Thyroid gland (tissue), 4 donors: ENCODE measurements at places on chromosomes 2 and 18. TPM values are rescaled to one million over a fixed set of nuclear protein-coding genes. Genes with fewer than 3 reads are reported as not detected.

Gene RIT2
- not detected for total RNA-seq

GRCh38 chr2:239194731-239195317, 206.0 kb downstream of the HDAC4 start:
- DNase-seq: no peak

- DNase-seq: no peak
Observed at GRCh38 chr2:49459314-49459993, 305.1 kb upstream of the FSHR start.

GRCh38 chr2:64491426-64491825, 32.7 kb upstream of the AFTPH start:
- DNase-seq: no peak

Gene EIF2AK3
- total RNA-seq: 52.1 TPM

Gene PIGN
- 84.9 TPM for total RNA-seq

GRCh38 chr2:156565066-156565710, 129.0 kb downstream of the GPD2 start:
- DNase-seq: no peak

Gene G6PC2
- 0.29 TPM for total RNA-seq

DNA sequence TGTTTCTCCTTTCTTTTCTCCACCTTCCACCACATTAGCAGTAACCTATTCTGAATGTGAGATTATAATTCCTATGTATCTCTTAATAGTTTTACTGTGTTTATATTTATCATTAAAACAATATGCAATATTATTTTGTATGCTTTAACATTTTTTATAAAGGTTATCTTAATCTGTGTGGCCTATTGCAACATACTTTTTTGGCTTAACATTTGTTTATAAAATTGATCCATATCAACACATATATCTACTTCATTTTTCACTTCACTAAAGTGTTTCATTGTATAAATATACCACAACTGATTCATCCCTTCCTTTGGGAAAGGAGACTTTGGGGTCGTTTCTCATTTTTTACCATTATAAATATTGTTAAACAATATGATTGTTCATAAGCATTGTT, 48.6 kb downstream of the ATP9B start:
- DNase-seq: no peak

DNA sequence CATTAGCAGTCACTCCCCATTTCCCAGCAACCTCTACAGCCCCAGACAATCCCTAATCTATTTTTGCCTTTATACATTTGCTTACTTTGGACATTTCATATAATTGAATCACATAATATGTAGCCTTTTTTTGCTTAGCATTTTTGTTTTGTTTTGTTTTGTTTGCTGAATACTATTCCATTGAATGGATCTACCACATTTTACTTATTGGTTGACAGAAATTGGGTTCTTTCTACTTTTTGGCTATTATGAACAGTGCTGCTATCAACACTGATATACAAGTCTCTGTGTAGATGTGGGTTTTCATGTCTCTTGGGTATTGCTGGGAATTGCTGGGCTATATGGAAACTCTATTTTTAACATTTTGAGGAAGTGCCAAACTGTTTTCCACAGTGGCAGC, 7.6 kb downstream of the PTPN18 start:
- no peak for DNase-seq

Gene GREB1L
- total RNA-seq: 43.5 TPM

- DNase-seq: no peak
Observed at GRCh38 chr2:225113371-225114015, 71.2 kb upstream of the DOCK10 start.

- no peak for DNase-seq
Observed at GRCh38 chr2:57044931-57045635, 861.3 kb downstream of the CCDC85A start.

DNA sequence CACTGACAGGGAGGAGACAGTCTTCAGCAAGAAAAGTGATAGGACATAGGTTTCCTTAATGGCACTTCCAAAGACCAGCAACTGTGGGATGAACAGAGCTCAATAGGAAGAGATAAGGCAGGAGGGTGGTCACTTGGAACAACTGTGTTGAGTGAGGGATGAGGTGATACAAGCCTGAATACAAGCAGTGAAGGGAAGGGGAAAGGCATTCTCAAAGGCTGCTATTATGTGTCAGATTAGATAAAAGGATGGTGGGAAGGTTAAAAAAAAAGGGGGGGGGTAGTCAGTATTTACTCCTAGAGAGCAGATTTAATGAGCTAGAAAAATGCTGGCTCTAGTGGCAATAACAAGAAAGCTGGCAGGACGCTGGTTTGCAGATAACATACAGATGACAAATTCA, 25.7 kb downstream of the CCBE1 start:
- no peak for DNase-seq

Gene NOL4
- total RNA-seq: 6.4 TPM

GRCh38 chr18:28963481-28963880, 786.6 kb upstream of the CDH2 start:
- DNase-seq: no peak

Gene C18orf54
- 1.6 TPM for total RNA-seq

Gene CPO
- 0.40 TPM for total RNA-seq

DNA sequence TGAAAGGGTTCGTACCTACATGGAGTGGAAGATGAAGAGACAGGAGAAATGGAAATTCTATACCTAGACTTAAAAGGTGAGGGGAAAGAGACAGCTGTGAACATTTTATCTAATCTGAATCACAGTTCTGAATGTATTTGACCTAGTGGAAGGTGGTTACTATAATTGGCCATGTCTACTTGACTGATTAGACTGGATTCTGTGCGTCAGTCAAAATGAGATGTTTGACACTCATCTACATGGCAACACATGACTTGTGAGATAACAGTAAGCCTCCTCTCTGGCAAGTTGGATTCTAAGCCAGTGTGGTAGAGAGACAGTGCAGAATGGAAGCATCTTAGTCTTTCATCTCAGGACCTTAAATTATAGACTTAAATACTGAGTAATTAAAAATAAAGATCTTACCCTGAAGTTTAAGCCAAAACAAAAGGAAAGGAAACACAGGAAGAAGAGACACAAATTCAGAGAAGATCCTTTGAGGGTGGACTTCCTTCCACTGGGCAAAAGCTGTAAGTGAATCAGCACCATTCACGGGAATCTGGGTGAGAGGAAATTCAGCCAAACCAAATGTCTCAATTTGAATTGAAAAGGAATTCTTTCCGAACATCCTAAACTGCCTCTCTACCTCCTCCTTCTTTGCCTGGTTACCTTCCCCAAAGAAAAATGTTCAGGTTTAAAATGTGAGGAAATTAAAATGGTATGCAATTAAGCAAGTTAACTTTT, 121.6 kb downstream of the EHBP1 start:
- DNase-seq: no peak
